ENCODE measurements at places on chromosomes 2 and 18. TPM values are rescaled to one million over a fixed set of nuclear protein-coding genes. Genes with fewer than 3 reads are reported as not detected.
A peak's percentile ranks its signal among the peaks of the same experiment; 100 is the strongest.

The LAMA1 gene
- total RNA-seq, result 60.7 TPM

The HOXD8 gene
- total RNA-seq, result not detected

The SLC19A3 gene
- 6.5 TPM for total RNA-seq

The RGPD3 gene
- total RNA-seq, result 0.11 TPM

The AQP12B gene
- total RNA-seq, result not detected

The SEC11C gene
- total RNA-seq, result 44.3 TPM

The TMEM198 gene
- total RNA-seq, result 7.3 TPM

The ADNP2 gene
- total RNA-seq, result 49.0 TPM

The LRRC30 gene
- not detected for total RNA-seq

The SAG gene
- total RNA-seq, result not detected

The RANBP2 gene
- total RNA-seq, result 90.4 TPM

The CXCR1 gene
- total RNA-seq, result not detected

- DNase-seq, result no peak
- no peaks in the 10 kb centered on the region for H3K4me1 ChIP-seq
- no peak overlapping the region for H3K4me3 ChIP-seq
- no peaks in the 10 kb centered on the region for H3K36me3 ChIP-seq
Observed at GRCh38 chr2:31365834-31366505, 48.6 kb downstream of the XDH start.

GRCh38 chr2:238750212-238750904 is 97.5 kb upstream of the TWIST2 start:
- H3K27me3 ChIP-seq, result no peaks in the 10 kb centered on the region
- H3K4me3 ChIP-seq, result no peak overlapping the region
- no peaks in the 10 kb centered on the region for H3K4me1 ChIP-seq
- H3K36me3 ChIP-seq, result no peaks in the 10 kb centered on the region
- no peak for DNase-seq
- H3K27ac ChIP-seq, result no peak overlapping the region

- no peaks in the 10 kb centered on the region for H3K27me3 ChIP-seq
- no peak overlapping the region for H3K27ac ChIP-seq
- H3K4me3 ChIP-seq, result no peak overlapping the region
Observed at GRCh38 chr2:174784909-174785308, 20.6 kb upstream of the CHRNA1 start.

DNA sequence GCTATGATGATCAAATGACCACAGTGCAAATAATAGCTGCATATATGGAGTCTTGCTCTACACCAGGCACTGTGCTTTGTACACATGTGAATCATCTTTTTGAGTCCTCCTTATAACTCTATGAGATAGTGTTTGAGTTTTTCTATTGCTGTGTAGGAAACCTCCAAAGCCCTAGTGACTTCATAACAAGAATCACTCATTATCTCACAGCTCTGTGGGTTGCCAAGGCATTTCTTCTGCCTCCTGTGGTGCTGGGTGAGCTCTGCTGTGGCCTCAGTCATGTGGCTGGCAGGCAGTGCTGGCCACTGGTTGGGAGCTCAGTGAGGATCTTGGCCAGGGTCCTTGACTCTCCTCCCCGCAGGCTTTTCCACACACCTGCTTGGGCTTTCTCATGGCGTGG is 153.4 kb downstream of the CAPN13 start:
- H3K27ac ChIP-seq, result no peak overlapping the region
- peaks cover 35% of the 10 kb centered on the region for H3K4me1 ChIP-seq
- H3K27me3 ChIP-seq, result peaks cover 45% of the 10 kb centered on the region
- no peaks in the 10 kb centered on the region for H3K36me3 ChIP-seq
- DNase-seq, result no peak
- H3K4me3 ChIP-seq, result no peak overlapping the region

DNA sequence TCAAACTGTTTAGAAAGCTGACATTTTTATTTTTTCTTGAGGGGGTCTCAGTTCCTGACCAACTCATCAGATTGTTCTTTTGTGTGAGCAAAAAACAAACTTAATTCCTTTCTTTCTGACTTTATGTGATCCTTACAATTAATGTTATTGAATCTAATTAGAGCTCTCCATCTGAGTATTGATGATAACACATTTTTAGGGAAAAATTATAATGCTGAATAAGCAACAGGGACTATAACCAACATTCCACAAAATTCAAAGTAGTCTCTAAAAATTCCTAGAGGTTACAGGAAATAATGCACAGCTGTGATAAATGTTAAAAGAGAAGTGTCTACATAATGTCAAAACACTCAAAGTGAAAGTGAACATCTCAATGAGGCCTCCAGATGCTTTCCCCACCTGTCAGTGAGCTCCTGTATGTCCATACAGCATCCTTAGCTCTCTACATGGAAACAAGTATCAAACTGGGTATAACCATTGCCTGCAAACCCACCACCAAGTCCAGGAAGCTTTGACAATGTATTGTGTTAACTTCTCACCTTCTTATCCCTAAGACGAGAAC is 786.0 kb upstream of the SLC39A10 start:
- H3K27ac ChIP-seq, result no peak overlapping the region
- DNase-seq, result no peak
- no peak overlapping the region for H3K4me3 ChIP-seq

GRCh38 chr2:84847326-84848050 is 33.4 kb downstream of the TRABD2A start:
- no peaks in the 10 kb centered on the region for H3K4me1 ChIP-seq
- no peak overlapping the region for H3K27ac ChIP-seq
- DNase-seq, result no peak
- no peak overlapping the region for H3K4me3 ChIP-seq

DNA sequence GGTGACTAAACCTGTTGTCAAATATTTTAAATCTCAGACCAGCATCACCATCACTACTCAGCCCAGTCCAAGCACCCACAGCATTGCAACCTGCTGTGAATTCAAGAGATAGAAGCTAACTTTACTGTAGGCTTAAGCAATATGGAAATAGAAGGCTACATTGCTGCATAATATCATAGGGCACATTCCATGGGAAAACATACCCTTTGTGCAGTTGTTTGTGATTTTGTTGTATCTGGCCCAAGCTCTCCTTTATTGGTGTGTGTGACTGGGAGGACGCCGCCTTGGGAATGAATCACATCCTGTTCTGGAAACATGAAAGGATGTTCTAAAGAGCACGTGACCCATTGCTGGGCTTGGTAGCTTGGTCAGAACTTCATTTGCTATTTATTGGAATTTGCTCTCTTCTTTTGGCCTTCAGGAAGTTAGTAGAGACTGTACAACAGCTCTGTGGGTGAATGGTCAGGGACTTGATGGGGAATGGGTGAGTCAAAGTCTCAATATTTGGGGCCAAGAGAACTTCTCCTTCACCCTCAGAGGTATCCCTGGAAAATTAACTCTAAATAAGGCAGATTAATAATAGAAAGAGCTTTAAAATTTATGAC is 106.8 kb upstream of the SERPINE2 start:
- H3K27me3 ChIP-seq, result no peaks in the 10 kb centered on the region
- no peak overlapping the region for H3K27ac ChIP-seq
- H3K4me1 ChIP-seq, result no peaks in the 10 kb centered on the region
- H3K4me3 ChIP-seq, result no peak overlapping the region
- no peak for DNase-seq
- no peaks in the 10 kb centered on the region for H3K36me3 ChIP-seq

GRCh38 chr18:30298769-30299168 is 743.8 kb downstream of the DSC3 start:
- H3K27ac ChIP-seq, result no peak overlapping the region
- H3K36me3 ChIP-seq, result 0 out of 2 replicates have a peak, but pooled peaks cover 6% of the 10 kb centered on the region
- H3K4me1 ChIP-seq, result no peaks in the 10 kb centered on the region
- no peak overlapping the region for H3K4me3 ChIP-seq
- DNase-seq, result no peak

- no peak overlapping the region for H3K27ac ChIP-seq
- no peaks in the 10 kb centered on the region for H3K36me3 ChIP-seq
- DNase-seq, result no peak
- no peaks in the 10 kb centered on the region for H3K4me1 ChIP-seq
- no peak overlapping the region for H3K4me3 ChIP-seq
- H3K27me3 ChIP-seq, result no peaks in the 10 kb centered on the region
Observed at GRCh38 chr2:233241803-233242202, 9.7 kb upstream of the ATG16L1 start.

- no peaks in the 10 kb centered on the region for H3K4me1 ChIP-seq
- DNase-seq, result no peak
- H3K27ac ChIP-seq, result no peak overlapping the region
- peaks cover 10% of the 10 kb centered on the region for H3K27me3 ChIP-seq
Observed at GRCh38 chr18:10391506-10391905, 62.9 kb upstream of the APCDD1 start.

GRCh38 chr2:71299507-71299906 is 32.1 kb upstream of the ZNF638 start:
- no peak overlapping the region for H3K4me3 ChIP-seq
- H3K27me3 ChIP-seq, result no peaks in the 10 kb centered on the region
- no peaks in the 10 kb centered on the region for H3K4me1 ChIP-seq

- no peaks in the 10 kb centered on the region for H3K27me3 ChIP-seq
- H3K4me1 ChIP-seq, result no peaks in the 10 kb centered on the region
- no peak overlapping the region for H3K27ac ChIP-seq
- DNase-seq, result no peak
- peaks cover 12% of the 10 kb centered on the region for H3K36me3 ChIP-seq
- H3K4me3 ChIP-seq, result no peak overlapping the region
Observed at GRCh38 chr2:216031960-216032689, 18.8 kb upstream of the MREG start.

- peak; percentile 52 for DNase-seq
- peaks cover 7% of the 10 kb centered on the region for H3K27me3 ChIP-seq
- no peak overlapping the region for H3K27ac ChIP-seq
- no peaks in the 10 kb centered on the region for H3K36me3 ChIP-seq
Observed at GRCh38 chr2:527581-527980, 149.6 kb downstream of the TMEM18 start.

- H3K27me3 ChIP-seq, result no peaks in the 10 kb centered on the region
- no peak for DNase-seq
- H3K4me3 ChIP-seq, result no peak overlapping the region
- no peaks in the 10 kb centered on the region for H3K36me3 ChIP-seq
- peaks cover 9% of the 10 kb centered on the region for H3K4me1 ChIP-seq
- H3K27ac ChIP-seq, result no peak overlapping the region
Observed at GRCh38 chr18:57134618-57135135, 12.2 kb upstream of the BOD1L2 start.

GRCh38 chr2:64525317-64525613 is 1.1 kb downstream of the AFTPH start:
- peak overlapping the region; percentile 98 for H3K27ac ChIP-seq
- H3K36me3 ChIP-seq, result no peaks in the 10 kb centered on the region
- peak overlapping the region; percentile 100 for H3K4me3 ChIP-seq
- peaks cover 18% of the 10 kb centered on the region for H3K4me1 ChIP-seq

DNA sequence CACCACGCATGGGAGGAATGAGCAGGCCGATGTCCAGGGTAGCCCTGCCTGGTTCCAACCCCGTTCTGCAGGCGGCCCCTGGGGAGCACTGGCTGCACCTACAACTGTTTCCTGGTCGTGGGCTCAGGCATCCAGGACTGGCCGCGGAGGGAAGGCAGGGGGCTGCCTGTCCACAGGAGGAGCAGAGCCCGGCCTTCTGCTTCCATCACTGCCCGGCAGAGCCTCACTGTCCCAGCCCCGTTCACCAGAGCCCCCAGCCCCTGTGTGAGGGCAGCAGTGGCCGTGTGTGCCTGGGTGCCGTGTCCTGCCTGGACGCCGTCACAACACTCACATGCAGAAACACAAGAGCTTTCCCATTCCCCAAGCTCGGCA is 56.2 kb downstream of the KCNG2 start:
- no peaks in the 10 kb centered on the region for H3K27me3 ChIP-seq
- H3K27ac ChIP-seq, result no peak overlapping the region
- no peaks in the 10 kb centered on the region for H3K36me3 ChIP-seq
- no peak overlapping the region for H3K4me3 ChIP-seq

DNA sequence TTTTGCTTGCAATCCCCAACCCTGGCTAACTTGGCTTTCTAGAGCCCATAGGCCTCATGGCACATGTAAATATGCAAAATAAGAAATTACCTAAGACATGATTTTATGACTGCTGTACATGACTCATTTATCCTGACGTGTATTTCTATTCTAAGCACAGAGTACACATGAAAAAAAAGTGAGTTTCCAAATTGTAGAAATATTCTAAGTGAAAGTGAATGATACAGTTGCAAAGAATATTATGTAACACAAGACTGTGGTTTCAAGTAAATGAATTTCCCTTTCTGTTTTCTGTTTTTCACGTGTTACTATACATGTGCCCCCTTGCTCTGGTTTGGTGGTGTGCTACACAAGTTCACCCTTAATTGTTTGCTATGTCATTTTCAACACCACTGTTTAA is 162.4 kb downstream of the LRP1B start:
- H3K27me3 ChIP-seq, result no peaks in the 10 kb centered on the region
- no peak overlapping the region for H3K27ac ChIP-seq
- H3K4me3 ChIP-seq, result no peak overlapping the region
- H3K4me1 ChIP-seq, result no peaks in the 10 kb centered on the region
- DNase-seq, result no peak
- H3K36me3 ChIP-seq, result no peaks in the 10 kb centered on the region

DNA sequence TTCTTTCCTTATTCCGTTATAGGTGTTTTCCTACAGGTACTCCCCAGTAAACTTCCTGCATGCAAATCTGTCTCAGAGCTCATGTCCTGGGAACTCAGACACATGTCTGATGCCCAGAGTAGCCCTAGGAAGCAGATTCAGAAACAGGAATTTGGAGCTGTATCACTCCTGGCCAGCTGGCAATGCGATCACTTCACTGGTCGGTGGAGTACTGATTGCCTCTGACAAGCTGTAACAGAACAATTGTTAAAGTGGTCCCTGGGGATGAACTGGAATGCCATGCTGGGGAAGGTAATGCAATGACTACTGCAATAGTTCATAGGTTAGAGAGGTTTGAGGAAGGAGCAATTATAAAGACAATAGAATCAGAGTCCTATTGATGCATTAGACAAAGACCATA is 131.6 kb upstream of the DOCK10 start:
- no peaks in the 10 kb centered on the region for H3K36me3 ChIP-seq
- H3K4me1 ChIP-seq, result peaks cover 5% of the 10 kb centered on the region
- no peaks in the 10 kb centered on the region for H3K27me3 ChIP-seq
- H3K4me3 ChIP-seq, result no peak overlapping the region
- H3K27ac ChIP-seq, result no peak overlapping the region

Data from WTC11 (cell line).